Psoas muscle (tissue), 8 donors: ENCODE measurements at places on chromosomes 12 and 14. TPM values are rescaled to one million over a fixed set of nuclear protein-coding genes. Genes with fewer than 3 reads are reported as not detected.

The RNU6-7 gene
- not detected for polyA plus RNA-seq

The ACVRL1 gene
- polyA plus RNA-seq, result 22.8 TPM

The HOXC5 gene
- 0.04 TPM for polyA plus RNA-seq

The ACSM4 gene
- polyA plus RNA-seq, result not detected

The IFNG-AS1 gene
- 0.08 TPM for polyA plus RNA-seq

The RSRC2 gene
- polyA plus RNA-seq, result 83.4 TPM

The RNF212B gene
- polyA plus RNA-seq, result not detected

The ZFHX2 gene
- polyA plus RNA-seq, result 0.69 TPM

The OVCH1 gene
- 0.04 TPM for polyA plus RNA-seq

The CBLN3 gene
- polyA plus RNA-seq, result 0.70 TPM

The SLC5A8 gene
- polyA plus RNA-seq, result not detected

The VRTN gene
- not detected for polyA plus RNA-seq

The NINJ2 gene
- polyA plus RNA-seq, result 66.6 TPM

The PDE3A gene
- polyA plus RNA-seq, result 0.99 TPM

The AQP2 gene
- polyA plus RNA-seq, result not detected

The KITLG gene
- polyA plus RNA-seq, result 1.5 TPM
